ENCODE measurements at places on chromosomes 11 and 22. TPM values are rescaled to one million over a fixed set of nuclear protein-coding genes. Genes with fewer than 3 reads are reported as not detected.

The TRMT112 gene
- total RNA-seq = 438 TPM

The KRTAP5-11 gene
- total RNA-seq = not detected

The MYO18B gene
- total RNA-seq = 178 TPM

The AMBRA1 gene
- total RNA-seq = 27.7 TPM

The CCDC73 gene
- not detected for total RNA-seq

The MPEG1 gene
- total RNA-seq = not detected

The MAPK8IP2 gene
- total RNA-seq = 2.4 TPM

The SYT13 gene
- total RNA-seq = 1.9 TPM
